ENCODE measurements at places on chromosomes 12 and 14.

DNA sequence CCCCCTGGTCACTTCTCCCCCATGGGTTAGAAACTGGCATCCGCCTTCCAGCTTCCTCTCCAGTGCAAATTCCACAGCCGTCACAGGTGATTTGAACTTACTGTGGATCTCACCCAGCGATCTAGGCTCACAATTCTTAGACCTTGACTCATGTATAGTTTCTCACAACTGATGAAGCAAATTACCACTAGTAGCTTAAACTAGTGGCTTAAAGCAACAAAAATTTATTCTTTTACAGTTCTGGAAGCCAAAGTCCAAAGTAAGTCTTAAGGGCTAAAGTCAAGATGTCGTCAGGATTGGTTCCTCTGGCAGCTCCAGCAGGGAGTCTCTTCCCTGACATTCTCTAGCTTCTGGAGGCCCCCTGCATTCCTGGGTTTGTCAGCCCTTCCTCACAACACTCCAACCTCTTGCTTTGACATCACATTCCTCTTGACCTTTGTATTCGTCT lies 117.4 kb downstream of the KTN1 start:
- DNase-seq: no peak

DNA sequence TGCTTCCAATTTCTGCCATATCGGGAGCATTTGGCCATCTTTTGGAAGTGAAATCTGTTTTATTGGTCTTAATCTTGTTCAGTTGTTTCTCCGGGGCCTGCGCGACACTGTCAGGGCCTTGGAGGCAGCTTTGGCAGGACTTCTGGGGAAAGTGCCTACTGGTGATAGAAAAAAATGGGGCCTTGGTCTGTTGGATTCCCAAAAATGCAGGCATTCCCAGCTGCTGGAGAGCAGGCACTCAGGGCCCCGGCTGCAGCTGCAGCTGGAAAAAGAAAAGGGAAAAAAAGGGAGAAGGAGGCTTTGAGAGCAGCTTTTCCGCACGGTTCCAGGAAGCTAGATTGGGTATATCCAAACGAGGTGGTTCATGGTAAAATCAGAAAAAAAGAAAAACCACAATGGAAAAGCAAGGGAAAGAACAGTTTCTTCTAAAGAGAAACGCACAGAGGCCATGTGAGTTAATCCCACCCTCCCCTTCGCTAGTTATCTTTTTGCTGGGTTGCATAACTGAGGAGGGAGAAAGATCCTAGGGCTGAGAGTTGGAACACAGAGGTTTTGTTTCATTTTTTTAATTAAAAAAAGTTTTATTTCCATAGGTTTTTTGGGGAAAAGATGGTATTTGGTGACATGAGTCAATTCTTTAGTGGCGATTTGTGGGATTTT lies 134.7 kb upstream of the RFLNA start:
- no peak for DNase-seq

- no peak for DNase-seq
These were observed 169.7 kb downstream of the MYRFL start for GRCh38 chr12:69994724-69995173.

DNA sequence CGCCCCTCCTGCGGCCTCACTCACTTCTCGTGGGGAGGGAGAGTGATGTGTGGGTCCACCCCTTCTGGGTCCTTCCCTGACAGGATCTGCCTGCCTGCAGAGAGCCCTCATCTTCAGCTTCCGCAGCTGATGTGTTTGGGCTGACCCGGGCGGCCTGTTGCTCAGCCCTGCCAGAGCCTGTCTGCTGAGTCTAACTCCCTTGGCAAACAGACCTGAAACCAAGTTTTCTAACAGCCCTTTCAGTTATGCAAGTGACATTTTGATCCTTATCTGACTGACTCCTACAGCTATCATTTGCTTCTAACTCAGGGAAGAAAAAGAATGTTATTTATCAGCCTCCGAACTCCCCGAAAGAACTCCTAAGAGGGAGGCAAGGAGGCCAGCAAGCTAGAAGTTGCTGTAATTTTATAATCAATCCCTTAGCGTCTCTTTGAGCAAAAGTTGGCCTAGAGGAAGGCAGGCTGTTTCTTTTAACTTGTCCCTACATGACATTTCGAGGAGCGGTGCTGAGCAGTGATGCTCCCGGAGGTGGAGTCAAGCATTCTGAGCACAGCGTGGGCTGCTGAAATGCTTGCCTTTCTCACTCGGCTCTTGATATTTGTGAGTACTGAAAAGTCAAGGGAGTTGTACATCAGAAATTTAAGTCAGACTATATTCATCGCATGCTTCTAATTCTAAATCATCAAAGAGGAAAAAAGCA lies 31.5 kb upstream of the CACNA2D4 start:
- DNase-seq: no peak

- DNase-seq: no peak
These were observed 3.4 kb downstream of the PAH start for GRCh38 chr12:102913453-102914226.

DNA sequence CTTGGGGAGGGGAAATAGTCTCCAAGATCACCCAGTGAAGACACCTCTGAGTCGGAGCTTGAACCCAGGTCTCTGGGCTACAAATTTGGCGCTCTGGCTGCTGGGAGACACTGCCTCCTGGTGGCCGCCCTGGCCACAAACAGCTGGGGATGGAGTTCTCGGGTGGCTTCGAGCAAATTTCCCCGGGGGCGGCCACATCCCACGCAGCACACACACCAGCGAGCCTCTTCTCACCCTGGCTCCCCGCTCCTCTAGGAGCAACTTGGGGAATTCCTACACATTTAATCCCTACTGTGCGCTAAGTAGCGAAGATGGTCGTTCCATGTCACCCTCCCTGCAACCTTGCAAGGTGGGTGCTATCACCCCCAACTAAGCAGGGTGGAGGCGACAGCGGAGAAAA lies 66.2 kb upstream of the BEGAIN start:
- DNase-seq: no peak

DNA sequence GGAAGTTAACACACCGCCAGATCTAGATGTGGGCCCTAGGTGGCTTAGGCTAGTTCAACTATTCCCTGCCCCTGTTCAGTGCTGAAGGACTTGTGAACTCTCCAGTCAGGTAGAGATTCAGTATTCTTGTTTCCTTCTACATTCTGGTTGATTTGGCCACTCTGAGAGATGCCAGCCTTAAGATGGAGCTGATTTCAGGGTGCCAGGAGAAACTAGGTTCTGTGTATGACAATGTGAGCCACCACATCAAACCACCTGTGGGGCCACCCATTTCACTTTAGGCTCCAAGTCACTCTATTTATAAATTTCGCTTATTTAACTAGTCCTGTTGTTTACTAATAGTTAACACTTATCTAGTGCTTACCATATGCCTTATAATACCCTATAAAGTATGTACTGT lies 26.0 kb downstream of the FRMD6 start:
- DNase-seq: no peak

DNA sequence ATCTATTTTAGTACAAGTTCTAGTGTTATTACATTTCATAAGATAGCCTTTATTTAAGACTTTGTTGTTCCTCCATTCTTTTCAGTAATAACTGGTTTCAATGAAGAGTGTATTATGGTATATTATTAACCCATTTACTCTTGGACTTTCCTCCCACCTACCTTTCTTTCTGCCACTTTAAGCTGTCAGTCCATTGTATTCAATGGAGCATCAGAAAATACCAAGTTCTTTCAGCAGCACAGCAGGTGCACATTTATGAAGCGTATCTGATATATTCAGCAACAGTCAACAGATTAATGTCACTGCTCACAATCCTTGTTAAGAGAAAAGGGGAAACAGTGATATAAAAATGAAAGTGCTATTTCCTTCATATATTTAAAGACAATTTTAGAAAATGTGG lies 660.9 kb downstream of the C12orf50 start:
- DNase-seq: no peak

GRCh38 chr14:66249544-66249943 lies 236.6 kb upstream of the CCDC196 start:
- DNase-seq: no peak

DNA sequence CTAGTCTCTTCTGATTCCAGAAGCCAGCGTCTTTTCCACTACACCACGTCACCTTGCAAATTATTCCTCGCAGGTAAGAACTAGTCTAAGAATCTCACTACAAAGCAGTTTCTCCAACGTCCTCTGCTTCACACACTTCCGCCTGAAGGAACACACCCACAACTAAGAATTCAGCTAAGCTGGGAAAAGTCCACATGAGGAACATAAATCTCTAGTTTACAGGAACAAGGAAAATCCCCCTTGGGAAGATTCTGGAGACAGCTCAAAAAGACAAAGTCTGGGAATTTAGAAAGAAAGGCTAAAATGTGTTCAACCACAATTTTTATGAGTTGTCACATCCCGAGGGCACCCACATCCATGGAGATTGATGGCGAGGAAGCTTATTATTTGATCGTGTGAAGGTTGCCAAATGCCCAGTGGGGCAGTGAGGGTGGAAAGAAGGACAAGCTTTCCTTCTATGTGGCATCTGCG lies 780.2 kb upstream of the TBX3 start:
- DNase-seq: no peak

DNA sequence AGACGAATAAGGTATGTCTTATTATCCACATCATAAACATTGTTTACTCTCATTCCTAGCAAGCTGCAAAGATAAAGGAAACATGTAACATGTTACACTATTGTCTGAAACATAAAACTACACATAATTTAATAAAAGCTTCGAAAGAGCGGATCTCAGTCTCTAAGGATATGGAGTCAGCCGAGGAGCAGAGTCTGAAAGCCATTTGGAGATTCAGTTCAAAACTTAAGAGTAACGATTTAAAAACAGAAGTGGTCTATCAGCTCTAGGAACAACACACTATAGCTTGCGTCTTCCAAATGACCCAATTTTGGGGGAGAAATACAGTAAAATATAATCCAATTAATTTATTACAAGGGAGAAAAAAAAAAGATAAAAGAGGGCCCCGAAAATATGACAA lies 775 bp downstream of the NEMF start:
- no peak for DNase-seq

DNA sequence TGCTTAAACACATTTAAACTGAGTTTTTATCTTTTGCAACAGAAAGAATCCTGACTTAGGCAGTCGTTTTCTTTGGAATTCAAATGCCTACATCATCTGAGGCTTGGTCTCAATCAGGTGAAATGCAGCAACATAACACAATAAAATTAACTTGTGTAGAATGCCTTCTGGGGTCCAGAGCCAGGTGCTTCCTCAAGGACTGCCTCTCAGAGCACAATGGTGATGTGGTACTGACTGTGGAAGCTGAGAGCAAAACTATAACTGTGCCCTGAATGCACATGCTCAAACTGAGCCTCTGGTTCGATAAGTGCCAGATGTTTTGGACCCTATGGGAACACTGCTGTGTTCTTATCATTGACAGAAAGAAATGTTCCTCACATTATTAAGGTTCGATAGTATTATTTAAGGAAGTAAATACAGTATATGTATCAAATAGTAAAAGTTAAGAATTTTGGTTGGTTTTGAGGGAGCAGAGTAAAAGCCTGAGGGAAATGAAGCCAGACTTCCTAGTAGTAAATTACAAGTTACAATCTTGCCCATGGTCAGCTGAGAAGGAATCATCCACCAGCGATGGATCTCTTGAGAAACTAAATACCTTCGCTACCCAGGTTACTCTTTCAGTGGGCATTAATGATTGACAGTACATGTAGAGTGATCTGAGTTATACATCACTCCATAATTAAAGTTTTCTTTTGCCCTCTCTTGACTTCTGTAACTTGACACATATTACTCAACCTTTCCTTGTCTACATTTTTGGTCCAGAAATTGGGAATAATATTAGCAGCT lies 122.9 kb upstream of the ATP2B1 start:
- no peak for DNase-seq

- no peak for DNase-seq
These were observed 510.7 kb downstream of the C12orf50 start for GRCh38 chr12:87518481-87518880.

- no peak for DNase-seq
These were observed 1.3 kb upstream of the TGM1 start for GRCh38 chr14:24264298-24264697.

DNA sequence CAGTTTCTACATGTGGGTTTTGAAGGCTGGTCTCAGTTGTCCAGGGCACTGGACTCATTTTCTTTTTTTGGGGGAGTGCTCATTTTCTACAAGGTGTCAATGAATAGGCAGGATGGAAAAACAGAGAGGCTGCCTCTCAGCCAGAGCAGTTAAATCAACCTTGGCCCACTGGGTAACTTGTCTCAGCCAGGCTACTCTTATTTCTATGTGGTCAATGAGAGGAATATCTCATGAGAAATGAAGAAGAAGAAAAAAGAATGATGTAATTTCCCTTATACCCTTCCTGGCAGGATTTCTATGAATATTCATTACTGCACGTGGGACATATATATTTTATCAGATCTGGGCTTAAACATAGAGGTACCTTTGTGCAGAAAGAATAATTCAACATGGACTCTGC lies 155.2 kb upstream of the E2F7 start:
- DNase-seq: no peak

DNA sequence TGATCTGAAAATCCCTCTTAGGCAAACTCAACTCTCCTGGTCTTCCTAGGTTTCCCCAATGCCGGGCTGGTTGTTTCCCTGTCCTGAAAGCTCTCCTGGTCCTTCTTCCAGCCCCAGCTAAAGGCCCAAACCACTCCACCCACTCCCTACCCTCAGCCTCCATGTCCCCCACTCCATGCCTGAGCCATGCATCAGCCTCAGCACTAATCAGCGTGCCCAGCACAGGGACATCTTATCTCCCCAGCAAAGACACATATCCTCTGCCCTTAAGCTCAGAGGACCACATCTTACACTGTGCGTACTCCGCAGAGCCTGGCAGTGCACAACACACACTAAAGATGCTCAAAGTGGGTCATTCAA lies 25.9 kb downstream of the ACTN1 start:
- no peak for DNase-seq

DNA sequence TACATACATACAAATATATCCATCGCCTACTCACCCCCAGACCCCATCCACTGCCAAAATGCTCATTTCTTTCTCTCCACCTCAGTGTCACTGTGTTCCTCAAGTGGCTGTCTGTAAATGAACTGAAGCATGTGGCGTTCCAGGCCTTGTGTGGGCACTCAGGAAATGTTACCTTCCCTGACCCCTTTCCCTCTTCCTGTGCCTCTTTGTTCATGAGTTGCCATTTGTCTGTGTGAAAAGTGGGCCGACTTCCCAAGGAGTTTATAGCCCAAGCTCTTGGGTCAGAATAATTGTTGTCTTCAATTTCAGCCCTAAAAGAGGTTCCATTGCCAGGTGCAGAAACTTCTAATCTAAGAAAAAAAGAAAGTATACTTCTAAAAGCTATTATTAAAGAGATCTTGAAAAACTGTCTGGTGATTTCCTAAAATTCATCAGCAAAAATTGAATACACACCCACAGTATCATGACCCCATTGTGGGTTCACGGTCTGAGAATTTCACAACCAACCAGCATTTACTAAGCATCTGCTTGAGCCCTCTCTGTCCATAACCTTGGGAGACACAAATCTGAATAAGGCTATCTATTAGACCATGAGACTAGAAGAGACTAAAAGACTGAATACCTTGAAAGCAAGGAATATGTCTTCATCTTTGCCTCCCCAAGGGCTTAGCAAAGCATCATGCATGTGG lies 201.4 kb upstream of the EEA1 start:
- DNase-seq: no peak

- DNase-seq: no peak
These were observed 42.5 kb downstream of the TPH2 start for GRCh38 chr12:71981149-71981548.

GRCh38 chr12:104463368-104463767 lies 6.6 kb downstream of the CHST11 start:
- DNase-seq: no peak

GRCh38 chr12:110670161-110670701 lies 18.7 kb downstream of the HVCN1 start:
- DNase-seq: no peak

GRCh38 chr12:80472911-80473500 lies 29.0 kb downstream of the PTPRQ start:
- no peak for DNase-seq

- DNase-seq: no peak
These were observed 18.3 kb downstream of the ALDH6A1 start for GRCh38 chr14:74065746-74066575.

Data from CD4-positive, alpha-beta T cell treated with Interferon gamma for 1 hour (primary cell).